Cortex of kidney (tissue), 1 donor: ENCODE measurements at places on chromosomes 5 and 9.

GRCh38 chr9:96871176-96871575, 16.9 kb upstream of the ZNF782 start:
- DNase-seq = no peak

DNA sequence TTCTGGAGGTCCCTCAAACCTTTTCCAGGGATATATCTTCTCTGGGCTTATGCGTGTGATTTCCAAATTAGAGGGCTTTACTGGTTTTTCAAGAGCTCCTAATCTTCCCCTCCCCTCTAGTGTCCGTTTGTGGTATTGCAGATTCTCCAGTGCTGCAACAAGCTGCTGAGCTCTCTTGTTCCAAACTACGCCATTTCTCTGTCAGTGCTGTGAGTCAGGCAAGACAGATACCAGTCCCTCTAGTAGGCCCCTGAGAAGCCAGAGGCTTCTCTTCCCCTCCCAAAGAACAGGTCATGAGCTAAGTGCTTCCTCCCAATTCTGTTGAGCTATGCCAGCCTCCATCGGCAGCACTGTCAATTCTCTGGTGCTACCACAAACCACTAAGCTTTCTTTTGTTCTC, 149.5 kb downstream of the FANCC start:
- DNase-seq = no peak

DNA sequence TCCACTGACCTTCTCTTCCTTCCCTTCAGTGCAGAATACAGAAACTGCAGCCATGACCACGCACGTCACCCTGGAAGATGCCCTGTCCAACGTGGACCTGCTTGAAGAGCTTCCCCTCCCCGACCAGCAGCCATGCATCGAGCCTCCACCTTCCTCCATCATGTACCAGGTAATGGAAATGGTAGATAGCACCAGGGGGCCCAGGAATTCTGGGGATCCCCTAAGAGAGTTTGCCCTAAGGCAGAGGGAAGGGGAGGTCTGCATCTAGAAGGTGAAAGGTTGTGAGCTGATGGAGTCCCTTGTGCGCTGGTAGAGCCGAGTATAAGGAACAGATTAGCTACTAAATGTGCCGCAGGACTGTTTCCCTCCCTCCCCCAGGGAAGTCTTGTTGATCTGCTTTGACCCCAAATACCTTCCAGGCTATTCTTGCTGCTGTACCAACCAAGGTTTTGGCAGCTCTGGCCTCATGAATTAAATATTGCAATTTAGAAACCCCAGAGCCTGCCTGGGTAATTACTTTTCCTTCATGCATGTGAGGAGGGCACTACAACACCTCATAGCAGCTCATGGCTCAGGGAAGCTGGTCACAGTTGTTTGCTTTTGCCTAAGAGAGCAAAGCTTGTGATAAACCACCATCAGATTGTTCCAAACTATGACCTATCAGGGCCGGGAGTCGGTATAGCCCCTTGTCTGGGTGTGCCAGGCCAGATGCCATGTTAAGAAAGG, 19.6 kb downstream of the CYFIP2 start:
- DNase-seq = no peak

GRCh38 chr9:94054716-94055115, 29.5 kb upstream of the PTPDC1 start:
- no peak for DNase-seq

DNA sequence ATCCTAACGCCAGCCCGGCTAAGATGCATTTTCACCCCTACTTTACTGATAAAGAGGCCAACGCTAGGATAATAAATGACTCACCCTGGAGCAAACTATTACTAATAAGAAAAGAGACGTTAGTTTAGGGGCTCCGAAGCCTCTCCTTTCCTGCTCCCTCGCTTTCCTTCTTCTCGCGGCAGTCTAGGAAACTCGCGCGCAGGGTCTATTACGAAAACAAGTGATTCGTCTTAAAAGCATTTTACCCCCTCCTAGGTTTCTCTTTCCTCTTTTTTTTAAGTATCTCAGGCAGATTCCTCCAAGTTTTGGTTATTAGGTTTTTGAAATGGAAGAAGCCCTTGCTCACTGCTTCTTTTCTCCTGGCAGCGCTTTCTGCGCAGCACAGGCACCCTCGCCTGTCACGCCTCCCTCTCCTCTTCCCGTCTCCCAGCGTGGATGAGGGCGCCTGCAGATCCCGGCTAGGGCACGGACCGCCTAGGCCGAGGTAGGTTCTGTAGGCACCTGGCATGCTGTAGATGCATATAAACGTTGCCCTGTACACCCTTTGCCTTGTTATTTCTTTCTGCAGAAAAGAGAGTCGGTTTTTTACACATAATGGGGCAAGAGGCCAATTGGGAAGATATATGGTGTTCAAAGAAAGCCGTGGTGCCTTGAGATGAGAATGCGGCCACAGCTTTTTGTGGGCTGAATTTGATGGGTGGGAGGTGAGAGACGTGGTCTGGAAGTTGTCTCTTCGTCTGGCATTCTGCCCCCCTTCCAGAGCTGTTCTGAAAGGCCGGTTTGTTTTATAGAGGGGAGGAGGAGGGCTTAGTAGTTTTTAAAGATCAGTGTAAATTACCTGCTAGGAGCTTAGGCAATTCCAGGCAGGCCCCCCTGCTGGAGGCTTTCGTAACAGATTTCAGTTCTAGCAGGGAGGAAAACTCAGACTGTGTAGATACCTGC, 983 bp downstream of the GCNT1 start:
- DNase-seq = no peak

- no peak for DNase-seq
These were observed 43.7 kb downstream of the MCTP1 start for GRCh38 chr5:95241161-95241560.

GRCh38 chr5:69019668-69020375, 74.0 kb upstream of the SLC30A5 start:
- DNase-seq = no peak

- no peak for DNase-seq
These were observed 10.1 kb upstream of the CCDC187 start for GRCh38 chr9:136314056-136314416.

- DNase-seq = no peak
These were observed 617.0 kb upstream of the CDH18 start for GRCh38 chr5:20604992-20605391.

GRCh38 chr9:128916204-128916603, 4.6 kb upstream of the PHYHD1 start:
- DNase-seq = no peak

GRCh38 chr9:96281641-96282040, 20.3 kb downstream of the HSD17B3 start:
- DNase-seq = no peak

DNA sequence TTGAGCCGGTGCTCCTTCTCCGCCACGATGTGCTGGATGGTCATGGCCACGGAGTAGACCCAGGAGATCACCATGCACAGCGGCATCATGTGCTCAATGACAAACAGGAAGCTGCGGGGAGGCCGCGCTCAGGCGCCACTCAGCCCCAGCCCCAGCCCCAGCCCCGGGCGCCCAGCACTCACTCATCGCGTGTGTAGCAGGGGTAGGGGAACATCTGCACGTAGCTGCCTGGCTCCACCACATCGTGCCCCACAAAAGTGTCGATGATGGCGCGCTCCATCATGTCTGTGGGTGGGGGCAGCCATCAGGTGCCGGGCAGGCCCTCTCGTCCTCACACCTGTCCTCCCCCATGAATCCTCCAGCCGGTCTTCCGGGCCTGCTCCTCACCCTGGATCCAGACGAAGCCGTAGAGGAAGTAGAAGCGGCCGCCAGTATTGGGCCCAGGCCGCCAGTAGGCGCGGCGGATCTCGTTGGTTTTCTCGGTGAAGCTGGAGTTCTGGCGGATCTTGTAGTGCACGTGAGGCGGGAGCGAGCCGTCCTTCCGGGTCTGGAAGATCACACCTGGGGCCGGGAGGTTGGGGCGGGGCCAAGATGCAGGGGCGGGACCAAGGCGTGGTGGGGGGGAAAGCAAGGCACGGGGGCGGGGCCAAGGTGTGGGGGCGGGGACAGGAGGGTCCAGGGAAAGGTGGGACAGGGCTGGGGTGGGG, 10.1 kb downstream of the ABCA2 start:
- no peak for DNase-seq

- no peak for DNase-seq
These were observed 23.1 kb upstream of the NSMF start for GRCh38 chr9:137482094-137482781.

DNA sequence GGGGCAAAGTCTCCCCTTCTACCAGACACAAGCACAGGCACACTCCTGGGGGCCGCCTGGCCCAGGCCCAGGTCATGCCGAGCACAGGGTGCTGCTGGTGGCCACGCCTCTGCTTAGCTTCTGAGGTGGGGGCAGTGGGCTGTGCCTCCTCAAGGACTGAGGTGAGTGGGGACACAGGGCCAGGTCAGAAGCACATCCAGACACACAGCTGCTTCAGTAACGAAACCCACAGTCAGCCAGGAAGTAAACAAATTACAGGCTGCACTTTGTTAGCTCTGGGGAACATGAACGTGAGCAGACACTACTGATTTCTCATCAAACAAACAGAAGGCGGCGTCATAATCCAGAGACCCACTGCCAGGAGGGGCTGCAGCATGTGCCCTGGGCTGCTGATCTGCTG, 192.4 kb downstream of the HSPA4 start:
- no peak for DNase-seq

DNA sequence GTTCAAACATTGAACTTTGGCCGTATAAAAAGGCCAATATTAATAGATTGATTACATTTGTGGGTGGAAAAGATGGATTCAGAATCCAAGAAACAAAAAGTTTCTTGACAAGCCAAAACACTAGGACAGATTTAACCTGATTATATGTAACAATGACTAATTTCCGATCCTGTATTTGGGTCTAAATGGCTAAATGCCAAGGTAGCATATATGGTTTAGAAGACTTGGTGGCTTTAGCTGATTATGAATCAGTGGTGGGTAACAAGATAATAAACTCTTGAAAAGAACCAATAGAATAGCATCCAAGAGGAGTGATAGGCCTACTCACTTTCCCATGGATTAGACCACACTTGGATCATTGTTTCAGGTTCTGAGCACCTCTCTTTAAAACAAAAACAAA, 21.8 kb upstream of the ANP32B start:
- no peak for DNase-seq
